Astrocyte of the spinal cord (primary cell): ENCODE measurements at places on chromosomes 6 and 20.

GRCh38 chr6:130132286-130132701, 90.5 kb downstream of the SAMD3 start:
- no peak for DNase-seq

- DNase-seq = peak; percentile 5
Observed at GRCh38 chr20:9660236-9660868, 146.0 kb downstream of the LAMP5 start.

DNA sequence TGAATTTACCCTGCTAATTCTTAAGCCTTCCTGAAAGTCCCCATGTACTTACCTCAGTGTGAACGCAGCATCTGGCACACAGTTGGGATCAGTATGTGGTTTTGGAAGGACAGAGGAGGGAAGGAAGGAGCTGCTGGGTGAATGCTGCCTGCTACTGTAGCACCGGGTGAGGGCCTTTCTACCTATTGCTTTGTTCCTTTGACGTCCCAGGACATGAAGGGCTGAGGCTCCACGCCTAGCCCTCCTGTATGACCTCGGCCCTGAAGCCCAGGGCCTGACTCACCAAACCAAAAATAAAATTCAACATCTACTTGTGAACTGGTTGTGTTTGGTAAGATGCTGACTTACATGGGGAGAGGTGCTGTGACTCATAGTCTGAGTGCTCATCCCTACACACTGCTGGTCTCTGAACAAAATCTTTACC, 51.1 kb downstream of the ARID1B start:
- DNase-seq = peak; percentile 87

GRCh38 chr6:22221630-22222029, 75.2 kb downstream of the PRL start:
- DNase-seq = no peak

GRCh38 chr6:109345986-109346385, 36.3 kb downstream of the CD164 start:
- no peak for DNase-seq

DNA sequence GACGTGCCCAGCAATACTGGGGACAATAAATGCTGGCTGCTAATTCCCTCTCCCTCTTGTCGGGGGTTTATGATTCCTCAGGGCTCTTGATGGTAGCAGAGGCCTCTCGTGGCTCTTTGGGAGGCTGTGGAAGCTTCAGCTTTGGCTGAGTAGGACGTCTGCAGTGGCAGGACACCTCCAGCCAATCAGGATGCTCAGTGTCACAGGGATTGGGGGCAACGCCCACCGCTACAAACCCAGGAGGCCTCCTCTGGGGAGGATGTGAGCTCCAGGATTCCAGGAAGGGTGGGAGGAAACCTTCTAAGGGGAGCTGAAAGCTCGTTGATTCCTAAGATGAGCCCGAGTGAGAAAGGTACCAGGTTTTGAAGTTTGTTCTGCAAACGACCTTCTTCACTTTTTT, 19.4 kb downstream of the RSPO4 start:
- DNase-seq = no peak

DNA sequence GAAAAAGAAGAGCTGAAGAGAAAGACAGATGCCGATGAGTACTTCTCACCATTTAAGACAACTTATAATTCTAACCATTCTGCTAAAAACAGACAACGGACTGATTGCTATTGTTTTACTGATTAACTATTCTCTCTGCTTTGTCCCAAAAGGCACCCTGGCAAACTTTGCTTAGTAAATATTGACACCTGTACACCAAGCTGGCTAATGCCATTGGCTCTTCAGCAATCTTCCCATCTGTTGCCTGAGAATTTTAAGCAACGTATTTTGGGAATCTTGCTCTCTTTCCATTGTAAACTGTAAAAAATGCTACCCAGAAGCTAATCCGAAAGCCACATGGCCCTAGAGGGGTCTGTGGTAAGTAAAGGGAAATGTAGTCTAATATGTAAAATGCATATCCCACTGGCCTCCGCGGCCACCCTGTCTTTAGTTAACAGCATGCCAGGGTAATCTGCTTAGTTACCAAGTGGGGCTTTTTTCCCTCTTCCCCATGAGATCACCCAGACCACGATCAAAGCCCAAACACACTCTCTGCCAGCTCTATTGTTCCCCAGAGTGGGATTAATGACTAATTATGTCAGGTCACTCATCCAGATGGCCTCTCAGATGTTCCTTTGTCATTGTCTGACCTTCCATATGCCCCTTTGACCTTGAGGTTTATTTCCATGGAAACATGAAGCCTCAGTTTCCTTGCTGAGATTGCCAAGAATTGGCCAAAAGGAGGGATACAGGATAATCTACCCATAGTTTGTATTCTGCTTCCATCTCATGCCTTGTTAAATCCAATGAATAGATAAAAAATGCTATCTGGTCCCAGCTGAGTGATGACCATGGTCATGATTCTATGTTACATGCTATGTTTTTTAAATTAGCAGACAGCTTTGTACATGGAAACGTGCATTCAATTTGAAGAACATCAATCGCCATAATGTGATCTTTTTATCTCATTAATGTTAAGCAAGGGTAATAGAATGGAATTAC, 216.4 kb upstream of the MCHR2 start:
- no peak for DNase-seq
